ENCODE measurements at places on chromosomes 1 and 21.

GRCh38 chr1:87108814-87109411 lies 194.5 kb downstream of the HS2ST1 start:
- no peak for DNase-seq

- no peak for DNase-seq
Observed at GRCh38 chr1:89548122-89548857, 23.7 kb downstream of the LRRC8B start.

DNA sequence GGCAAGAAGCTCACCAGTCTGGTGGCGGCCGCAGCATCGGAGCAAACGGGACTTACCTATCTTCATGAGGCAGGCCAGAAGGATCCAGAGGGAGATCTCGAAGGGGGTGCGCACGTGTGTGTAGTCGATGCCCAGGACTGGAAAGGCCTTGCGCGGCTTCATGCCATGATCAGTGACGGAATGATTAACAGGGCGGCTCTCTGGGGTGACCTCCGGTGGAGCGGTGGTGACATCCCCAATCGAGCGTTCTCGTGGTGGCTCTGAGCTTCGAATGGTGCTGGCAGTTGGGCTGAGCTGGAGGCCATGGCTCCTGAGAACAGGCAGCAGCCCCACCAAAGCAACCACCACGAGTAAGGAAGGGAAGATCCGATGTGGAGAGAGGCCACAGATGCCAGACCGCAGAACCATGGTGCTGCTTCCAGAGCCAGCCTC lies 982 bp downstream of the SLC9A1 start:
- DNase-seq, result no peak

DNA sequence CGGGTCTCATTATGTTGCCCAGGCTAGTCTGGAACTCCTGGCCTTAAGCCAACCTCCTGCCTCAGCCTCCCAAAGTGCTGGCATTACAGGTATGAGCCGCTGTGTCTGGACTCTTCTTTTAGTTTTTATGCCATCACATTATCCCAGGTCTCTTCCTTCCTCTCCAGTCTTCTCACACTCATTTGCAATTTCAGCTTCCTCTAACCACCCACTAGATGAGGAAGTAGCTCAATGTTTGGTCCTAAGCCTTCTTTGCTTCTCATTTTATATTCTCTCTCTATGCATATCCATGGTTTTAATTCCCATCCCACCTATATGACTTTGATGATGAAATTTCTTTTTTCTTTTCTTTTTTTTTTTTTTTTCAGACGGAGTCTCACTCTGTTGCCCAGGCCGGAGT lies 3.1 kb upstream of the ZBTB8A start:
- DNase-seq, result no peak

DNA sequence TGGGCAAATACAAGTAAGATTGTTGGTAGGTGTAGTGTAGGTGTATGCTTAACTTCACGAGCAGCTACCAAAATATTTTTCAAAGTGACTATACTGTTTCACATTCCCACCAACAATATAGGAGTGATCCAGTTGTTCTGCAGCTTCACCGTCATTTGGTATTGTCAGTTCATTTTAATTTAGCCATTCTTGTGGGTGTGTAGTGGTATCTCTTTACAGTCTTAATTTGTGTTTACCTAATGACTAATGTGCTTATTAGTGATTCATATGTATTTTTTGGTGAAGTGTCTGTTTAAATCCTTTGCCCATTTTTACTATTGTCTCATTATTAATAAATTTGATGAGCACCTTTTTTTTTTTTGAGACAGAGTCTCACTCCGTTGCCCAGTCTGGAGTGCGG lies 35.4 kb downstream of the RCSD1 start:
- no peak for DNase-seq

- DNase-seq, result no peak
Observed at GRCh38 chr1:151846062-151846568, 6.5 kb upstream of the C2CD4D start.

- DNase-seq, result no peak
Observed at GRCh38 chr1:53016705-53017104, 45.3 kb upstream of the PODN start.

- DNase-seq, result no peak
Observed at GRCh38 chr1:35847935-35848565, 35.0 kb upstream of the AGO1 start.

DNA sequence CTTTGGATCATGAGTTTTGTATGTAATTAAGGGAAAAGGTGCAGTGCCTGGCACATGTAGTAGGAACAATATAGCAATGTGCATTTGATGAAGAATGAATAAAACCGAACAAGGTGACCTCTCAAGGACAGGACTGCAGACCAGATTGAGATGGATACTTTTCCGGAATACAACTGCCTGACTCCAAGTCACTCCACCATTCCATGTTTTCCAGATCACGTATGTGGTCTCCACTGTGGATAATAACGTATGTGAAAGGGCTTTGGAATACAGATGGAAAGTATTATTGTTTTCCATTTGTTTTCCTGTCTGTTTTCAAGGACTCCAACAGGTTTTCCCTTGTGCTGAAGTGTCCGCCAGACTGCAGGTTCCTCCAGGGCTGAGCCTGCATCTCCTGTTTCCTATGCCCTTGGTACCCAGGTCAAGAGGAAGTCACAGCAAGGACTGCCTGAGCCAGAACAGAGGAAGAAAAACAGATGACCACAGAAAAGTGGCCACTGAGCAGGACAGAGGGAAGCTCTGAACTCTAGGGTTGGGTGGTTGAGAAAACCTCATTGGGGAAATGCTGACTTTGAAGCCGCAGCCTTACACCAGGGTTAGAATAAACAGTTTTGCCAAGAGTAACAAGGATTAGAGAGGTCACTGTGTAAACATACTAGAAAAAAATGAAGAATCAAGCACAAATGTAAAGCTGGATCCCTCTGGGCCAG lies 4.0 kb downstream of the CFAP45 start:
- DNase-seq, result no peak

DNA sequence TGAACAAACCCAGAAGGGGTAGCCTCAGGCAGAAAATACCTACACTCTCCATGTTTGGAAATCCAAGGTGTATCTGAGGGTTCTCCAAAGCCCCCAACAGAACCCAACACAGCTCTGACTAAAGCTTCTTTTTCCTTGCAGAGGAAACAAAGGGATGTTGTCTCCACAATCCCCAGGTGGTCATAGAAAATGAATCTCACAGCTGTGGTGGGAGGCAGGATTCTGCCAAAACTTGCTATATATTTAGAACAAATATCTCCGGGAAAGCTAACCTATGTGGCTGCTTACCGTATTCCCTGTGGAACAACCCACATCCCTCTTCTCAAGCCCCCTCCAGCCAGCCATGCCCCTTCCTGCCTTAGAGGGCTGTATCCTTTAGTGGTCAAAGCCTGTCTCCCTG lies 406.1 kb downstream of the PRDM2 start:
- DNase-seq, result no peak

DNA sequence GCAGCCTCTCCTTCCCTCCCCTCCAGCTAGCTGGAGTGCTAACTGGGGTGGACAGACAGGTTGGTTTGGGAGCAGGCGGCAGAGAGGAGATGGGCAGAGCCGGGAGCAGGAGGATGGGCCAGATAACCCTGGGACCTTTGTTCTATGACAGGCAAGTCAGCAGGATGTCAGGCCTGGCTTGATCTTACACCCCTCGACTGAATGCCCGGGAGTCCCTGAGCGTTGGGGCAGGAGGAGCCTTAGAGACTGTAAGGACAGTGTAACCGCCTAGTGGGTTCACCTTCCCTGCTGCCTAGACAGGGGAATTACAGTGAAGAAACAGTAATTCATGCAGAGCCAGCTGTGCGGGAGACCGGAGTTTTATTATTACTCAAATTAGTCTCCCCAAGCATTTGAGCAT lies 60.2 kb downstream of the MDM4 start:
- no peak for DNase-seq

DNA sequence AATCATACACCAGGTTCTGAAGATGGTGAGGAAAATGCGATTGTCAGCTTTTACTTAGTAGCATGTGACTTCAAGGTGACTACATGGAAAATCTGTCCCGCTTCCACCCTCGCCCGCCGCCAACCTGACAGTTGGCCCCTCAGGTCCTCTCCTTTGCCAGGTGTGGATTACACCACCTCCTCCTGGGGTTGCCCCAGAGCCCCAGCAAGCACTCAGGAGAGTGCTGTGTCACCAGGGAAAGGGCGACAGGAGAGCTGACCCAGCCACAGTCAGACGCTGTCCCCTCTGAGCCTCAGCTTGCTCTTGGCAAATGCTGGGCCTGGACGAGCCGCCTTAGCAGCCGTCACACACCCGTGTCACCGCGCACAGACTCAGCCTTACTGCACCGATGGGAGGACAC lies 17.9 kb downstream of the PTTG1IP start:
- no peak for DNase-seq

GRCh38 chr1:178039891-178040290 lies 54.0 kb upstream of the RASAL2 start:
- DNase-seq, result no peak

GRCh38 chr1:200454425-200454824 lies 44.6 kb upstream of the ZNF281 start:
- no peak for DNase-seq

GRCh38 chr1:185453496-185454192 lies 136.6 kb upstream of the IVNS1ABP start:
- DNase-seq, result no peak

GRCh38 chr1:179081687-179082332 lies at the start of gene TOR3A:
TOR3A (plus strand) TSS chr1:179082070; CDS start chr1:179082129, 59 bp downstream.
- DNase-seq, result peak; percentile 99

DNA sequence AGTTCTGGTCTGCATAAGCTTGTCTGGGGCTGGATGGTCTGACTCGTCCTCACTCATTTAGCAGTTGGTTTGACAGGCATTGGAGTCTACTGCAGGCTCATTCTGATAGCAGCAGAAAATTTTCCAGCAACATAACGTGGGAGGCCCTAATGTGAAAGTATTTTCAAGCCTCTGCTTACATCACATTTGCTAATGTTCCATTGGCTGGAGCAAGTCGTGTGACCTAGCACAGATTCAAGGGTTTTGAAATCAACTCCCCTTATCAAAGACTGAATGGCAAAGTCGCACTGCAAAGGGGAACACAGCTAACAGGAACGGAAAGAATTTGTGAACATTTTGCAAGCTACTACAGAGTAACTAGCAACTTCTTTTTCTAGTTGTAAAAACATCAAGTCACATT lies 2.3 kb upstream of the USH2A start:
- no peak for DNase-seq

DNA sequence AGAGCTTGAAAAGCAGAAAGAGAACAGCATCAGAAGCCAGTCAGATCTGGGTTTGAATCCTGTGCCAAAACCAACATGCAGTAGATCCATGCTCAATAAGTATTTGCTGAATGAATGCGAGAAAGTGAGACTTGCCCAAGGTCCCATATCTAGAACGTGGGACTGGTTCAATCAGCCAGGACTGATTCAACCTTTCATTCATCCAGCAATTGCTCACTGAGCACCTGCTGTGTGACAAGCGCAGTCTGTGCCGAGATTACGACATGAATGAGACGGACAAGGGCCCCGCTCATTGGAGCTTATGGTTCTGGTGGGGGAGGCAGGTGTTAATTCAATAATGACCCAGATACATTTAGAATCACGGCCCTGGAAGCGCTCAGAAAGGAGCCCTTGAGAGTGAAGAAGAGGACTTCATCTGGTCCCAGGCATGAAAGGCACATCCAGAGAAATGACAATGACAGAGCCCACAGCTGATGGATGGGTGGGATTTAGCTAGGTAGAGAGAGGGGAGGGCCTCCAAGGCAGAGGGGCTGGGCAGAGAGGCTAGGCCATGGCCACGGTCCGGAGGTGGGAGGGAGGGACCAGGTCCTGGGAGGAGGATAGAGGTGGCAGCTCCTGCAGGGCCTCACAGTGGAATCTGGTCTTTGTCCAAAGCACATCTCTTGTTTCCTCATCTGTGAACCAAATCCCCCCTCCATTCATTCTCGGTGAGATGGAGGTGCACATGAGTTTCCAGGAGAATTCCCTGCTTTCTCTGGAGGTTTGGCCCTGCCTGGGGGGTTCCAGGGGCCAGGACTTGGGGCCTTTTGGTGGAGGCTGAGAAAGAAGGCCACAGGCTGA lies 4.2 kb upstream of the FAM131C start:
- DNase-seq, result no peak
